Thoracic aorta (tissue), 2 donors: ENCODE measurements at places on chromosomes 12 and 14. TPM values are rescaled to one million over a fixed set of nuclear protein-coding genes. Genes with fewer than 3 reads are reported as not detected.
A peak's percentile ranks its signal among the peaks of the same experiment; 100 is the strongest.

Gene KITLG
- total RNA-seq = 29.9 TPM

Gene OR4Q2
- total RNA-seq = not detected

Gene SOX5
- total RNA-seq = 37.0 TPM

Gene LRRC43
- not detected for total RNA-seq

Gene OTOGL
- 0.81 TPM for total RNA-seq

Gene CLEC2A
- total RNA-seq = not detected

Gene TAS2R9
- total RNA-seq = not detected

Gene RPGRIP1
- not detected for total RNA-seq

Gene ADCK1
- total RNA-seq = 11.2 TPM

Gene CFAP73
- total RNA-seq = not detected

Gene SERPINA6
- total RNA-seq = not detected

Gene PPP1R36
- not detected for total RNA-seq

Gene LHX5
- total RNA-seq = not detected

Gene ADCY6
- 102 TPM for total RNA-seq

Gene FKBP3
- 38.2 TPM for total RNA-seq

- H3K27ac ChIP-seq = no peak overlapping the region
- H3K4me3 ChIP-seq = no peak overlapping the region
- DNase-seq = no peak
- H3K36me3 ChIP-seq = no peaks in the 10 kb centered on the region
- H3K27me3 ChIP-seq = no peaks in the 10 kb centered on the region
- H3K4me1 ChIP-seq = no peaks in the 10 kb centered on the region
Observed at GRCh38 chr12:54940727-54941315, 43.7 kb downstream of the TESPA1 start.

DNA sequence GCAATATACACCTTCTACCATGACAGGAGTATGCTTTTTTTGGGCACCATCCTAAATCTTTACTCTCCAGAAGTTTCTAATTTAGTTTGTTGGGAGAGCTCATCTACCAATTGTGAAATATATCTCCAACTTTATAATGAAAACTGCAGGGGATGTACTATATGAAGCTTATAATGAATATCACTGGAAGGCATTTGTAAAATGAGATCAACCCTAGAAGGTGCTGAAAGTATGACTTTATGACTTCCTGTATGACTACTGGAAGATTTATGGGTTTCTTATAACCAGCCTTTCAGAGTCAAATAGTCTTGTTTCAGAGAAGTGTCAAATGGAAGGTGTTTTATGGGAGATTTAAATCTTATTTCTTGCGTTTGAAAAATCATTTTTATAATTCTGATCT is 122.9 kb downstream of the MYRFL start:
- H3K36me3 ChIP-seq = no peaks in the 10 kb centered on the region
- H3K27ac ChIP-seq = no peak overlapping the region
- H3K4me3 ChIP-seq = no peak overlapping the region
- no peaks in the 10 kb centered on the region for H3K4me1 ChIP-seq

DNA sequence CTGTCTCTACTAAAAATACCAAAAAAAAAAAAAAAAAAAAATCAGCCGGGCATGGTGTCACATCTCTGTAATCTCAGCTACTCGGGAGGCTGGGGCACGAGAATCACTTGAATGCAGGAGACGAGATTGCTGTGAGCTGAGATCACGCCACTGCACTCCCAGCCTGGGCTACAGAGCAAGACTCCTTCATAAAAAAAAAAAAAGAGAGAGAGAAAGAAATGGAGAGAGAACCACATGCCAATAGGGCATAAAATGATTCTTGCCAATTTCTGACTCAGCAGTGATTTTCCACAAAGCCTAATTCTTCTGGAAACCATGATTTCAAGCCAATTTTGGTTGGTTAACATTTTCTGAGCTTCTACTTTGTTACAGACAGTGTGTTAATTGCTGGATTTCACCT is 250.4 kb upstream of the SEL1L start:
- DNase-seq = peak; percentile 7
- H3K36me3 ChIP-seq = no peaks in the 10 kb centered on the region
- H3K4me3 ChIP-seq = no peak overlapping the region
- no peaks in the 10 kb centered on the region for H3K27me3 ChIP-seq
- peaks cover 19% of the 10 kb centered on the region for H3K4me1 ChIP-seq

DNA sequence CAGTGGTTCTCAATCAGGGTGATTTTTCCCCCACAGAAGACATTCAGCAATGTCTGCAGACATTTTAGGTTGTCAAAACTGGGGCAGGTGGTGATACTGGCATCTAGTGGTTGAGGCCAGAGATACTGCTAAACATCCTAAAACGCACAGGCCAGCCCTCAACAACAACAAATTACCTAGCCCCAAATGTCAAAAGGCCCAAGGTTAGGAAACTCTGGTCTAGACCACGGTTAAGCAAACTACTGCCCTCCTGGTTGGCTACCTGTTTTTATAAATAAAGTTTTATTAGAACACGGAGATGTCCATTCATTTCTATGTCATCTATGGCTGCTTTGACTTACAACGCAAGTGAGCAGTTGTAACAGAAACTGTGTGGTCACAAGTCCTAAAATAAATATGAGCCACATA is 186.7 kb downstream of the EFCAB11 start:
- H3K4me3 ChIP-seq = no peak overlapping the region
- H3K27ac ChIP-seq = no peak overlapping the region
- no peaks in the 10 kb centered on the region for H3K27me3 ChIP-seq
- peaks cover 13% of the 10 kb centered on the region for H3K4me1 ChIP-seq

DNA sequence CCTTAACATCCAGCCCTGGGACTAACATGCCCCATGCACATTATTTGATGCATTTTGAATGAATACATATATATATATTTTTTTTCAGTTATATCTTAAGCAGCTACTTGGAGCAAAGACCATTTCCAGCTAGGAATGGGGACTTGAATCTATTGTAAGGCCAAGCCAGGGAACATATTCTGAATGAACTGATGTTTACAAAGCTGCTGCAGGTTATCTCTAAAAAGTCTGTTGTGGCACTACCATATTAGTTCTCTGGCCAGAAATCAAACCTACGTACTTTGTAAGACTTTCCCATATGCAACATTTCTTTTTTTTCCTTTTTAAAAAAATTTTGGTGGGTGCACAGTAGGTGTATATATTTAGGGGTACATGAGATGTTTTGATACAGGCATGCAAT is 43.4 kb downstream of the PELI2 start:
- H3K36me3 ChIP-seq = no peaks in the 10 kb centered on the region
- peaks cover 9% of the 10 kb centered on the region for H3K4me1 ChIP-seq
- no peak overlapping the region for H3K4me3 ChIP-seq
- H3K27me3 ChIP-seq = no peaks in the 10 kb centered on the region
- no peak overlapping the region for H3K27ac ChIP-seq
- DNase-seq = no peak

- H3K27me3 ChIP-seq = no peaks in the 10 kb centered on the region
- H3K36me3 ChIP-seq = peaks cover 30% of the 10 kb centered on the region
- H3K4me3 ChIP-seq = peak overlapping the region; percentile 23
- H3K27ac ChIP-seq = peak overlapping the region; percentile 69
- DNase-seq = peak; percentile 19
Observed at GRCh38 chr12:12819752-12820311, 6.7 kb downstream of the DDX47 start.

GRCh38 chr12:89691659-89692058 is 17.0 kb downstream of the ATP2B1 start:
- peaks cover 3% of the 10 kb centered on the region for H3K4me1 ChIP-seq
- no peak overlapping the region for H3K27ac ChIP-seq
- H3K4me3 ChIP-seq = no peak overlapping the region
- H3K27me3 ChIP-seq = no peaks in the 10 kb centered on the region
- H3K36me3 ChIP-seq = no peaks in the 10 kb centered on the region

GRCh38 chr14:54503486-54503885 is 6.2 kb upstream of the CGRRF1 start:
- H3K27me3 ChIP-seq = no peaks in the 10 kb centered on the region
- no peak overlapping the region for H3K27ac ChIP-seq
- no peaks in the 10 kb centered on the region for H3K36me3 ChIP-seq
- DNase-seq = no peak

GRCh38 chr14:30528778-30529642 is 29.9 kb upstream of the G2E3 start:
- DNase-seq = no peak
- no peak overlapping the region for H3K4me3 ChIP-seq
- no peak overlapping the region for H3K27ac ChIP-seq
- no peaks in the 10 kb centered on the region for H3K36me3 ChIP-seq
- no peaks in the 10 kb centered on the region for H3K27me3 ChIP-seq
- no peaks in the 10 kb centered on the region for H3K4me1 ChIP-seq

DNA sequence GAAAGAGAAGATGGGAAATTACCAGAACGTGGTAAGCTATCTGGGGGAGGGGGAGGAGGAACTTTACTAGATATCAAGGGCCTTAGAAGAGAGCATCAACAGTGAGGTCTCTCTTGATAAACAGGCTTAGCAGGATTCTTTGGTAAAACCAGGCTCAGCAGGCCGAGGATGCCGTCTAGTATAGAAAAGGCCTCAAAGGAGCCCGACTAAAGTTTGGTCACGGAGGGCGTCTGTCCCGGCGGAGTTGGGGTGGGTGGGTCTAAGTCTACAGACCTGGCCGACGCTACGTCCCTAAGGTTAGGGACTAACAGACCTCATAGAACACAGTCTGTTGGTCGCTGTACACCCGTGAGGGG is 538 bp upstream of the TIGAR start:
- no peak for DNase-seq
- H3K27me3 ChIP-seq = no peaks in the 10 kb centered on the region
- H3K4me3 ChIP-seq = peak overlapping the region; percentile 80
- no peaks in the 10 kb centered on the region for H3K36me3 ChIP-seq
- peaks cover 9% of the 10 kb centered on the region for H3K4me1 ChIP-seq

DNA sequence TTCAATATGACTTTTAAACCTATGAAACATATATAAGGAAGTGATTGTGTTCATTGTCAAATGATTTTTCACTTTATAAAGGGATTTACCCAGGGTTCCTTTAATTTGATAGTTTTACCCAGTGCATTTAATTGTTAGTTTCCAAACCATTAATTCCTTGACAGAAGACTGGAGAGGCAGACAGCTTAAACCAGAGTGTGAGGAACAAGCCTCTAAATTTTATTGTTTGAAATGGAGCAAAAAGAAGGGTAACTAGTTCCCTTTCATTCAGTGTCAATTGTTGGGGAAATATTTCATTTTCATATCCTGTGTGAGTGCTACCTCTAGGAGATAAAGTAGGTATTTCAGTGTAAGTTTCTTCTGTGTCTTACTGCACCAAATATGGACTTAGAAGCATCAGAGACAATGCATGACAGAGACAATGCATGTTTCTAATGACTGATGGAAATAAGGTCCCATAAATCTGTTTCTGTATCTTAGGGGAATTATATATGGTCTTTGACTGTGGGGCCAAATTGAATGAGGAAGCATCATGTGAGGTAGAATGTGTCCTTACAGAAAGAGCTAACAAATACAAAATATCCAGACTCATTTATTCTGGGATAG is 120.5 kb downstream of the TMTC2 start:
- no peak overlapping the region for H3K4me3 ChIP-seq
- no peak for DNase-seq
- H3K4me1 ChIP-seq = no peaks in the 10 kb centered on the region
- H3K36me3 ChIP-seq = no peaks in the 10 kb centered on the region
- H3K27me3 ChIP-seq = no peaks in the 10 kb centered on the region

GRCh38 chr12:56631790-56632700 is 1.9 kb upstream of the BAZ2A start:
- peaks cover 48% of the 10 kb centered on the region for H3K4me1 ChIP-seq
- H3K27me3 ChIP-seq = no peaks in the 10 kb centered on the region
- peak; percentile 9 for DNase-seq
- H3K36me3 ChIP-seq = no peaks in the 10 kb centered on the region
- H3K27ac ChIP-seq = peak overlapping the region; percentile 5

DNA sequence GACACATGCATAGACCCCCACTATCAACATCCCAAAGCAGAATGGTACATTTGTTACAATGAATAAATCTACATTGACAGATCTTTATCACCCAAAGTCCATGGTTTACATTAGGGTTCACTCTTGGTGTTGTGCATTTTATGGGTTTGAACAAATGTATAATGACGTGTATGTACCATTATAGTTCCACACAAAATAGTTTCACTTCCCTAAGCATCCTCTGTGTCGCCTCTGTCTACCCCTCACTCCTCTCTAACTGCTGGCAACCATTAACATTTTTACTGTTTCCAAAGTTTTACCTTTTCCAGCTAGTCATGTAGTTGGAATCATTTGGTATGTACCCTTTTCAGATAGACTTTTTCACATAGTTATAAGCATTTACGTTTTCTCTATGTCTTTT is 69.5 kb upstream of the LMO3 start:
- no peaks in the 10 kb centered on the region for H3K4me1 ChIP-seq
- DNase-seq = no peak
- no peak overlapping the region for H3K27ac ChIP-seq
- H3K27me3 ChIP-seq = no peaks in the 10 kb centered on the region

DNA sequence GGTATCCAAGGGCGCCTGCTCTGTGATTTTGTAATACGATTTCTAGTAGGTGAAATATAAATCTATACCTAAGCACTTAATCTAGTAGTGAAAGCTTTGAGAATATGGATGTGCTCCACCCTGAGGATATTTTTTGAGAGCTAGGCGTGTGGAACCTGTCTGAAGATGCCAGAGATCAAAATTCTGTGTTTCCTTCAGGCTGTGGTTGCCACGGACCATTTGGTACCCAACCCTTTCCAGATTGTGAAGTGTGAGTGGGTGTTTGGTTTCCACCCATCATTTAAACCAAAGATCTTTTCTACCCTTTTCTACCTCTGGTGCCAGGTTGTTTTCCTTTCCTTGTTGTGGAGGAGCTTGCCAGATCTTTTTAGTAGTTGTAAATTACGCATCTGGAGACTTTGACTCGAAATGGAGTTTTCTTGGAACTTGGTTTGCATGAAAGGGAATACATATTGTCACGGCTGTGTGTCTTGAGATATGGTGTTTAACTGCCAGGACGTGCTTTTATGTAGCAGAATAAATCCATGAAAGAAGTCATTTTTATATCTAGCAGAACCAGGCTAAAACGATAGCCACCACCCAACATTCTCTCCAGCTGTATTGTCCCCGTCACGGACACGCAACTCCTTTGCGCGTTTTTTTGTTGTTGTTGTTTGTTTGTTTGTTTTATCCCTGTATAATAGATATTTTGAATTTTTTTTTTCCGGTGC is 2.2 kb downstream of the LRFN5 start:
- peaks cover 31% of the 10 kb centered on the region for H3K4me1 ChIP-seq
- no peak overlapping the region for H3K27ac ChIP-seq
- no peaks in the 10 kb centered on the region for H3K36me3 ChIP-seq

- H3K27me3 ChIP-seq = no peaks in the 10 kb centered on the region
- no peak for DNase-seq
- no peaks in the 10 kb centered on the region for H3K36me3 ChIP-seq
- peaks cover 22% of the 10 kb centered on the region for H3K4me1 ChIP-seq
- peak overlapping the region; percentile 59 for H3K4me3 ChIP-seq
Observed at GRCh38 chr14:77580477-77580876, 36.0 kb downstream of the SPTLC2 start.

- H3K4me1 ChIP-seq = no peaks in the 10 kb centered on the region
- H3K27me3 ChIP-seq = no peaks in the 10 kb centered on the region
- H3K36me3 ChIP-seq = no peaks in the 10 kb centered on the region
- DNase-seq = no peak
- no peak overlapping the region for H3K27ac ChIP-seq
Observed at GRCh38 chr12:102740141-102740955, 176.7 kb downstream of the PAH start.
